ENCODE measurements at places on chromosomes 3 and 15.

GRCh38 chr15:82549199-82549665 lies 9.0 kb upstream of the RPS17 start:
- DNase-seq = no peak

DNA sequence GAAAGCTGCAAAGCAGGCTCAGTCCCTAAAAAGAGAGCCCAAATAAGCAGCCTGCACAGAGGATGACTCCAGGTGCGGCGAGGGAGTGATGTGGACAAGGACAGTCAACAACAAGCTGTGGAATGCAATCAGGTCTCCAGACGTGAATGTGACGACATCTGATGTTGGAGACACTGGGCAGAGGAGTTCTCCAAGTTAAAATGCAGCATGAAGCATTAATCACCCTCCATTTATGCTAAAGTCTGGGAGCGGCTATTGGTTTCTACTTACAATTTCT lies 316.7 kb downstream of the FGF12 start:
- no peak for DNase-seq

GRCh38 chr3:119211193-119211592 lies 29.5 kb downstream of the B4GALT4 start:
- DNase-seq = no peak

DNA sequence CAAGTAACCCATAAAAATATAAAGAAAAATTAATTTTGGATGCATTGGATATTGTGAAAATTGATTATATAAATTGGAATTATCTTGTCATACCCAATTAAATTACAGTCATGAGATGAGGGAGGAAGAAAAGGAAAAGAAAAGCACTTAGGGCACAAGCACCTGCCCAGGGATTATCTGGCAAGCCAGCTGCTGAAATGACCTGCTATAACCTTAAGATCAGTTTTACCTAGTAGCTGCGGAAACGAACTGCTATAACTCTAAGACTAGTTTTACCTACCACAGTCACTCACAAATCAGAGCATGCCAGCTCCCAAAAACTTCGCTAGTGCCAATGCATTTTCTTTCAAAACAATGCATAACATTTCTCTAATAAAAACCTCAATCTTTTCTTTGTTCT lies 26.2 kb downstream of the LRRFIP2 start:
- no peak for DNase-seq

- no peak for DNase-seq
Observed at GRCh38 chr3:150806185-150806835, 43.3 kb upstream of the SIAH2 start.

GRCh38 chr15:91357011-91357410 lies 257.0 kb downstream of the SV2B start:
- no peak for DNase-seq

- DNase-seq = no peak
Observed at GRCh38 chr3:150117076-150117475, 146.4 kb upstream of the PFN2 start.

DNA sequence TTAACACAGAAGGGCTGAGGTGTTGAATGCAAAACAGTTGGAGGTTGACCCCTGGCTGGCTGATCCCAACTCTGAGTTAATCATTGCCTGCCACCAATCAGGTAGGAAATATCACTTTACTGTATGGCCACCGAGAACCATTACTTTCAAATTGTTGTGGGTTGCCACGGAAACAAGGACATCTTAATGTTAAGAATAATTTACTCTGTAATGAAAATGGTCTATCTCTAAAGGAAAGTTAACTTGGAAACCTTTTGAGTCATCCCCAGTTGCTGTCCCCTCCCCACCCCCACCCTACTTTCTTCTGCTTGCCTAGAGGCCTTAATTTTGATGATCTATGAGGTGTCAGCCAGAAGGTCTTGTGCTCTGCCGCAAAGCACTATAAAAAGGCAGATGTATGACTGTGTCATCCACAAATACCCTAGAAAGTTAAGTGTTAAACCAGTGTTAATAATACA lies 78.7 kb upstream of the SNRK start:
- no peak for DNase-seq

GRCh38 chr3:121649645-121650044 lies 11.1 kb downstream of the HCLS1 start:
- no peak for DNase-seq

GRCh38 chr3:107870943-107871638 lies 219.7 kb downstream of the CD47 start:
- DNase-seq = no peak

- no peak for DNase-seq
Observed at GRCh38 chr3:195693428-195694216, 27.2 kb upstream of the MUC20 start.

- DNase-seq = no peak
Observed at GRCh38 chr3:41357271-41357670, 158.0 kb downstream of the CTNNB1 start.

- peak; percentile 42 for DNase-seq
Observed at GRCh38 chr3:47522082-47522987, 8.8 kb upstream of the ELP6 start.

All from stimulated activated CD4-positive, alpha-beta T cell treated with anti-CD3 and anti-CD28 coated beads, TNF-alpha, amount 100 ng/mL, for 4 hours (primary cell).